ENCODE measurements at places on chromosomes 7 and 10. TPM values are rescaled to one million over a fixed set of nuclear protein-coding genes. Genes with fewer than 3 reads are reported as not detected.
A peak's percentile ranks its signal among the peaks of the same experiment; 100 is the strongest.

Gene CPA4
- polyA plus RNA-seq = 3.3 TPM

Gene PDCD4
- polyA plus RNA-seq = 791 TPM

Gene FZD8
- polyA plus RNA-seq = 3.7 TPM

Gene TYW1B
- 1.7 TPM for polyA plus RNA-seq

Gene MPP7
- 6.8 TPM for polyA plus RNA-seq

- DNase-seq = peak; percentile 51
- no peaks in the 10 kb centered on the region for H3K36me3 ChIP-seq
- H3K4me3 ChIP-seq = no peak overlapping the region
- no peaks in the 10 kb centered on the region for H3K27me3 ChIP-seq
- H3K4me1 ChIP-seq = no peaks in the 10 kb centered on the region
- H3K27ac ChIP-seq = no peak overlapping the region
Observed at GRCh38 chr7:154744256-154744860, 258.6 kb downstream of the PAXIP1 start.

DNA sequence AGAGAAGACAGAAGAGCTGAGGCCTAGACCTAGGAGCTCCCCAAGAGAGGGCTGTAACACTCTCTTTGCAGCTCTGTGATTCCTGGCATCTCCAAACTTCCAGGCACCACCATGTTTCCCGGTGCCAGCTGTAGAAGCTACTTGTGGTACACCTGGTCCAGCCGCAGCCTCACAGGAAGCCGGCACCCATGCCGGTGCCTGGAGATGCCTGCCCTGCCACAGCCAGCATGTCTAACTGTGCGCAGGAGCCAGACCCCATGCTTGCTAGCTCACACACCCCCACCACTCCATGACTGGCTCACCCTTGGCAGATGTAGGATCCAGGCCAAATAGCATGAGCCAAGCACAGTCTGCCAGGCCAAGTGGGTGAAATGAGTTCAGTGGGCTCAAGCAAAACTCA, 211.7 kb upstream of the GNAI1 start:
- no peaks in the 10 kb centered on the region for H3K36me3 ChIP-seq
- H3K27ac ChIP-seq = no peak overlapping the region
- DNase-seq = no peak
- no peak overlapping the region for H3K4me3 ChIP-seq

- no peaks in the 10 kb centered on the region for H3K27me3 ChIP-seq
- H3K4me1 ChIP-seq = peaks cover 11% of the 10 kb centered on the region
- peak; percentile 54 for DNase-seq
- no peaks in the 10 kb centered on the region for H3K36me3 ChIP-seq
Observed at GRCh38 chr10:33215154-33215553, 119.3 kb downstream of the NRP1 start.

DNA sequence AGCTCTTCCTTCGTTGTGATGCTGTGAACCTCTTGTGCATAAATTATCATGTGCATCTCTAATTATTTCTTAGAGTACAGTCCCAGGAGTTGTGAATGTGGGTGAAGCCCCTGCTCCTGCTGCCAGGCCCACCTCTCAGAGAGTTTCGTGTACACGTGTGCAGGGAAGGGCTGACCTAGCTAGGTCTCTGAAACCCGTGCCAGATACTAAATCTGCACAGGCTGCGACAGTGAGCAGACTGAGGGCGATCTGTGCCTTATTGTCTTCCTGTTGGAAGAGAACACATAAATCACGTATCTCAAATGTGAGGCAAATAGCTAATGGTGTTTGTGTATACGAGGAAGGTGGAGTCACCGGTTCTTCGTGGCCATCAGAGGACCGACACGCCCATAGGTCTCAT, 71.8 kb upstream of the DNAJB6 start:
- H3K27ac ChIP-seq = no peak overlapping the region
- H3K27me3 ChIP-seq = no peaks in the 10 kb centered on the region
- no peaks in the 10 kb centered on the region for H3K4me1 ChIP-seq

- no peaks in the 10 kb centered on the region for H3K36me3 ChIP-seq
- no peaks in the 10 kb centered on the region for H3K4me1 ChIP-seq
- no peak for DNase-seq
- peaks cover 37% of the 10 kb centered on the region for H3K27me3 ChIP-seq
- no peak overlapping the region for H3K27ac ChIP-seq
Observed at GRCh38 chr7:45155357-45155900, 2.2 kb upstream of the RAMP3 start.

GRCh38 chr10:112955582-112956421, 5.8 kb downstream of the TCF7L2 start:
- peak overlapping the region; percentile 97 for H3K27ac ChIP-seq
- peak; percentile 32 for DNase-seq
- peaks cover 61% of the 10 kb centered on the region for H3K4me1 ChIP-seq
- H3K36me3 ChIP-seq = no peaks in the 10 kb centered on the region
- H3K4me3 ChIP-seq = peak overlapping the region; percentile 54

GRCh38 chr7:66867198-66867790, 53.7 kb upstream of the TMEM248 start:
- peak overlapping the region; percentile 49 for H3K27ac ChIP-seq
- H3K4me3 ChIP-seq = no peak overlapping the region
- no peaks in the 10 kb centered on the region for H3K27me3 ChIP-seq
- H3K4me1 ChIP-seq = peaks cover 3% of the 10 kb centered on the region

DNA sequence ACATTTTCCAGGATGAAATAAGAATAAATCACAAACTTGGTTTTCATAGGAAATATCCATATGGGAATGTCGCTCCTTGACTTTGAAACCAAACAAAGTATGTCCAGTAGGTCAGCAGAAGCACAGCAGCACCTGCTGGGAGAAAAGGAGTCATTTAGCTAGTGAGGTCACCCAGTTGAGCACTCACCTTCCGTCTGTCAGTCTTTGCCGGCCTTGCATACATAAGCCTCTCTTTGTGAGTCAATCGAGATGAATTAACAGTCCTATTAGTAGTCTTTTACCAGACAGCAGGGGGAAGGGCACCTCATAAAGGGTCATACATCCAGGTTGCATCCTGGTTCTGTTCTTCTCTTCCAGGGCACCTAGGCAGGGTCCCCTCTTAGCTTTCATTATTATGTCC, 232.5 kb upstream of the FZD1 start:
- H3K4me3 ChIP-seq = no peak overlapping the region
- no peaks in the 10 kb centered on the region for H3K27me3 ChIP-seq
- H3K27ac ChIP-seq = no peak overlapping the region

- no peaks in the 10 kb centered on the region for H3K4me1 ChIP-seq
- H3K4me3 ChIP-seq = no peak overlapping the region
- H3K27ac ChIP-seq = no peak overlapping the region
- no peaks in the 10 kb centered on the region for H3K36me3 ChIP-seq
Observed at GRCh38 chr10:56551037-56551436, 190.0 kb upstream of the ZWINT start.

DNA sequence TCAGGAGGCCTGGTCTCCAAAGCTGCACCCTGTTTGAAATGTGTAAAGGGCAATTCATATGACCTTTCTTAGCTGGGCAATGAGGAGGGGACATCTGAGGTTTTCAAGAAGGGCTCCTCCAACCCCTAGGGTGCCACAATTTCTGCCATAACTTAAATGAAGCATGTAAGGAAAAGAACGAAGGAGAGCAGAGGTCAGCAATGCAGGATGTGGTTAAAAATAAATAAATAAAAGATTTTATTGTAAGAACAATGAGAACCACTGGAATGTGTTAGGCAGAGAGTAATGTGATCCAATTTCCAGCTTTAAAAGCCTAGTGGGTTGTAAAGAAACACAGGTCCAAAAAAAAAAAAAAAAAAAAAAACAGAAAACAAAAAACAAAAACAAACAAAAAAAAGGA, 673.1 kb downstream of the TNS3 start:
- H3K36me3 ChIP-seq = no peaks in the 10 kb centered on the region
- H3K27ac ChIP-seq = no peak overlapping the region
- no peak overlapping the region for H3K4me3 ChIP-seq
- DNase-seq = no peak
- H3K27me3 ChIP-seq = no peaks in the 10 kb centered on the region

GRCh38 chr7:81704595-81704994, 65.3 kb downstream of the HGF start:
- no peaks in the 10 kb centered on the region for H3K27me3 ChIP-seq
- no peak overlapping the region for H3K27ac ChIP-seq
- no peak overlapping the region for H3K4me3 ChIP-seq
- DNase-seq = no peak
- no peaks in the 10 kb centered on the region for H3K4me1 ChIP-seq
- H3K36me3 ChIP-seq = no peaks in the 10 kb centered on the region

DNA sequence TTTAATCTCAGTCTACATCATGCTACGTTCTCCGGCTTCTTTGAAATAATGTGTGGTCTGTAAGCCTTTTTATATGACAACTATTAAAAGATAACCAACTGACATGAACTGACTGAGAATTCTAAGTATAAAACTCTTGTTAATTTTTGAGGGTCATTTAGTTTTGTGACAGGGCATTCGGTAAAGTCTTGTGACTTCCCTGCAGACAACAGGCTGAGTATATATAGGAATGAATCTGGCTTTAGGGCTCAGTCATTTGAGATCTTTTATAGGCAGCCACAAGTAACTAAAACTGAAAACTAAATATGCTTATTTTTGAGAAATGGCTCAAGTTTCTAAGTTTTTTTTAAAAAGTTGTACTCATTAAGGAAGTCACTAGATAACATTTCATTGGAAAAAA, 62.5 kb upstream of the SCIN start:
- H3K4me3 ChIP-seq = no peak overlapping the region
- no peaks in the 10 kb centered on the region for H3K27me3 ChIP-seq
- DNase-seq = no peak
- H3K36me3 ChIP-seq = no peaks in the 10 kb centered on the region
- no peak overlapping the region for H3K27ac ChIP-seq

GRCh38 chr7:11698384-11698871, 133.6 kb downstream of the THSD7A start:
- no peaks in the 10 kb centered on the region for H3K4me1 ChIP-seq
- no peak for DNase-seq
- no peak overlapping the region for H3K4me3 ChIP-seq
- no peaks in the 10 kb centered on the region for H3K36me3 ChIP-seq
- H3K27me3 ChIP-seq = no peaks in the 10 kb centered on the region
- no peak overlapping the region for H3K27ac ChIP-seq

- no peaks in the 10 kb centered on the region for H3K36me3 ChIP-seq
- H3K27ac ChIP-seq = peak overlapping the region; percentile 17
- no peaks in the 10 kb centered on the region for H3K27me3 ChIP-seq
- no peak for DNase-seq
- H3K4me1 ChIP-seq = peaks cover 22% of the 10 kb centered on the region
Observed at GRCh38 chr7:92794831-92795230, 41.5 kb downstream of the CDK6 start.

GRCh38 chr10:75283671-75284470, 48.1 kb upstream of the COMTD1 start:
- no peaks in the 10 kb centered on the region for H3K36me3 ChIP-seq
- H3K4me1 ChIP-seq = peaks cover 20% of the 10 kb centered on the region
- peak overlapping the region; percentile 80 for H3K27ac ChIP-seq
- H3K4me3 ChIP-seq = no peak overlapping the region

DNA sequence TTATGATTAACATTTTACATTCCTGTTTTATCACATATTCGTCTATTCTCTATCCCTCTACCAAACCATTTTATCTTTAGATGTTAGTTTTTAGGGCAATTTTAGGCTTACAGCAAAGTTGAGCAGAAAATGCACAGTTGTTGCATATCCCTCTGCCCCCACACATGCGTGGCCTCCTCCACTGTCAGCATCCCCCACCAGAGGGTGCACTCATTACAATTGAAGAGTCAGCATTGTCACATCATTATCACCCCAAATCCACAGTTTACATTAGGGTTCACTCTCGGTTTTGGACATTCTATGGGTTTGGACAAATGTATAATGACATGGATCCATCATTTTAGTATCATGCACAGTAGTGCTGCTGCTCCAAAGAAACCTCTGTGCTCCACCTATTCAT, 86.4 kb downstream of the WDR37 start:
- H3K4me1 ChIP-seq = no peaks in the 10 kb centered on the region
- H3K36me3 ChIP-seq = no peaks in the 10 kb centered on the region
- H3K27me3 ChIP-seq = no peaks in the 10 kb centered on the region
- no peak for DNase-seq

- no peak overlapping the region for H3K4me3 ChIP-seq
- no peaks in the 10 kb centered on the region for H3K4me1 ChIP-seq
- DNase-seq = peak; percentile 58
- no peaks in the 10 kb centered on the region for H3K27me3 ChIP-seq
Observed at GRCh38 chr10:48885376-48885775, 54.3 kb downstream of the LRRC18 start.

- DNase-seq = peak; percentile 79
- H3K4me3 ChIP-seq = peak overlapping the region; percentile 24
- no peak overlapping the region for H3K27ac ChIP-seq
- H3K4me1 ChIP-seq = peaks cover 26% of the 10 kb centered on the region
Observed at GRCh38 chr7:521221-522070, 1.8 kb upstream of the PDGFA start.

- no peak overlapping the region for H3K4me3 ChIP-seq
- no peak for DNase-seq
- H3K27me3 ChIP-seq = no peaks in the 10 kb centered on the region
- H3K27ac ChIP-seq = no peak overlapping the region
- no peaks in the 10 kb centered on the region for H3K36me3 ChIP-seq
Observed at GRCh38 chr7:114647518-114647917, 232.9 kb downstream of the FOXP2 start.

GRCh38 chr7:19674266-19674960, 34.4 kb downstream of the POLR1F start:
- H3K4me3 ChIP-seq = no peak overlapping the region
- no peaks in the 10 kb centered on the region for H3K4me1 ChIP-seq
- peak overlapping the region; percentile 7 for H3K27ac ChIP-seq
- no peaks in the 10 kb centered on the region for H3K36me3 ChIP-seq
- no peaks in the 10 kb centered on the region for H3K27me3 ChIP-seq

DNA sequence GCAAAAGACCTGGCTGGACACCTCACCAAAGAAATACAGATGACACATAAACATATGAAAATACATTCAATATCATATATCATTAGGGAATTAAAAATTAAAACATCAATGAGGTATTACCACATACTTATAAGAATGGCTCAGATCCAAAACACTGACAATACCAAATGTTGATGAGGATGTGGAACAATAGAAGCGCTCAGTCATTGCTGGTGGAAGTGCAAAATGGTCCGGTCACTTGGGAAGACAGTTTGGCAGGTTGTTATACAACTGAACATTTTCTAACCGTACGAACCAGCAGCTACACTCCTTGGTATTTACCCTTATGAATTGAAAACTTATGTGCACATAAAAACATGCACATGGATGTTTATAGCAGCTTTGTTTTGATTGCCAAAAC, 38.5 kb downstream of the ZMYND11 start:
- H3K27ac ChIP-seq = no peak overlapping the region
- H3K4me1 ChIP-seq = no peaks in the 10 kb centered on the region
- H3K36me3 ChIP-seq = no peaks in the 10 kb centered on the region
- no peak overlapping the region for H3K4me3 ChIP-seq
- no peaks in the 10 kb centered on the region for H3K27me3 ChIP-seq
- DNase-seq = no peak

DNA sequence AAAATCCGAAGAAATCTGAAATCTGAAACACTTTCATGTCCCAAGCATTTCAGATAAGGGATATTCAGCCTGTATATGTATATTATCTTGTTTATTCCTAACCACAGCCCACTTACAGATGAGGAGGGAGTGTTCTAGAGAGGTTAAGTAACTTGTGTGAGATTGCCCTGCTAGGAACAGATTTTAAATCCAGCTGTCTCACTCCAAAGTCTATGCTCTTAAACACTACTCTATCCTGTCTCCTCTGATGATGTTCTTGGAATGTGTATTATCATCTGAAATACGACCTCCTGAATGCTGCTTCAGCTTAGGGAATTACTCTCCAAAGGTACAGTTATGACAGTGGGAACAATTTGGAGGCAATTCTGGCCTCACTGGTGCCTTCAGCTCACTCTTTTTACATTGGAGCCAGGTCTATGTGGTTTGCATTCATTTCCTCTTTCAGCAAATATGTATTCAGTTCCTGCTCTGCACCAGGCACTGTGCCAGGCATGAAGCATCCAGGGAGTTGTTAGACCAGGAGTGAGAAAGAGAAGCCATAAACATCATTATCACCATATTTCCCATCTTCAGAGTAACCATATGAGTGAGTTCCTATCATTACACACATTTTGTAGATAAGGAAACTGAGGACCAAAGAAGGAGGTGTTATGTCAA, 70.2 kb downstream of the NOC3L start:
- no peak overlapping the region for H3K27ac ChIP-seq
- H3K36me3 ChIP-seq = no peaks in the 10 kb centered on the region
- DNase-seq = no peak

All from hepatocyte (in vitro differentiated cells).